ENCODE measurements at places on chromosomes 2 and 18.

DNA sequence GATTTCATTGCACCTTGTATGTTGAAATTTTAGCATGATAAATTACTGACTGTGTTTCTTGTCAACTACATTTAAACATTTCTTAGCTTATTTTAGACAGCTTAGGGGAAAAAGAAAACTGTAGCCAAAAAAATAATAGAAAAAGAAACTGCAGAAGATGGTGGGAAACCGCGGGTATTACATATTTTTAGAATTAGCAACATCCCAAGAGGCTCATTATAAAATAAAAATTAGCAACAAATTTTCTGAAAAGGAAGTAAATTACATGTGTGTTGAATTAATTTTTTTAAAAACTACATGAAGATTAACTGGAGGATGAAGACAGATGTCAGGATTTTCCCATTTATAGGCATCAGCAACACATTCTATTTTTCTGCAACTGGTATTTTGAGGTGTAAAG lies 4.3 kb downstream of the PELI1 start:
- no peak for DNase-seq

- no peak for DNase-seq
Measured at GRCh38 chr18:43574974-43575373, 297.7 kb upstream of the SYT4 start.

DNA sequence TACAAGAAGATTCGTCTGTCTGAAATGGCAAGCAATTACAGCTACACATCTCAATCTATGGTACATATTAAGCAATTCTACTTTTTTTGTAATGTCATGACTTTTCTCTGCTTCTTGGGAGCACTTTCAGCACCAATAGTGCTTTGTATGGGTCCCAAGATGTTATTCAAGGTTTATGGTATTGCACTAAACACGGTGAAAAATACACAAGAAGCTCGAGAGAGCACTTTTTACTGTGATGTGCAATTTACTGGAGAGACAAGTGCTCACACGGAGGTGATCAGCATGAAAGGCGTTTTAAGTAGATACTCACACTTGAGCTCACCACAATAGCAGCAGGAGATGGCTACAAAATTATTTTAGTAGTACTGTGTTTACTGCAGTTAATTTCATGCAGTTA lies 783.6 kb downstream of the CBLN2 start:
- DNase-seq: no peak

- no peak for DNase-seq
Measured at GRCh38 chr2:170895023-170895757, 33.9 kb upstream of the GORASP2 start.

DNA sequence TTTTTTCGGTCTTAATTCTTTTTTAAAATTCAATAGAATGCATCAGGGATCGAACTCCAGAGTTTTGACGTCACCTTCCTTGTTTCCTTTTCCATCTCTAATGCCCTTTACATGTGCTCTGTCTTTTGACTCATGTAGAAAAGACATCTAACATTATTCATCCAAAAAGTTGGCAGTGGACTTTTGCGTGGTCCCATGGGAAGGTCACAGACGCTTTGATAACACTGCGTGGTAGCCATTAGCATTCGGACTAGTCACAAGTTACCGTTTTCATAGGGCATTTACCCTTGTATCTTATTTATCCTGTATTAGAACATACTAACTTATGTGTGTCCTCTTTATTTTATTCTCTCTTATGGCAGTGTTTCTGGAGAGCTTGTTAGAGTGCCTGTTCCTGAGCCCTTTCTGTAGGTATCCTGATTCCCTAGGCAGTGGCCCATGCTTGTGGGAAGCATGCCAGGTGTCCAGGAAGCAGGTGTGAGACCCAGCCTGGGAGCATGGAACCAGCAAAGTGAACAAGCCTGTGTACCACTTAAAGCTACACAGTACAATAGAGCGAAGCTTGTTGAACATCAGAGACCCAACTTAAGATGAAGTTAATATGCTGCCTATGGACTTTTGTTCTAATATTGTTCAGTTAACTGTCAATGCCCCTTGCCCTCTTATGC lies 73.6 kb upstream of the RBM44 start:
- no peak for DNase-seq

DNA sequence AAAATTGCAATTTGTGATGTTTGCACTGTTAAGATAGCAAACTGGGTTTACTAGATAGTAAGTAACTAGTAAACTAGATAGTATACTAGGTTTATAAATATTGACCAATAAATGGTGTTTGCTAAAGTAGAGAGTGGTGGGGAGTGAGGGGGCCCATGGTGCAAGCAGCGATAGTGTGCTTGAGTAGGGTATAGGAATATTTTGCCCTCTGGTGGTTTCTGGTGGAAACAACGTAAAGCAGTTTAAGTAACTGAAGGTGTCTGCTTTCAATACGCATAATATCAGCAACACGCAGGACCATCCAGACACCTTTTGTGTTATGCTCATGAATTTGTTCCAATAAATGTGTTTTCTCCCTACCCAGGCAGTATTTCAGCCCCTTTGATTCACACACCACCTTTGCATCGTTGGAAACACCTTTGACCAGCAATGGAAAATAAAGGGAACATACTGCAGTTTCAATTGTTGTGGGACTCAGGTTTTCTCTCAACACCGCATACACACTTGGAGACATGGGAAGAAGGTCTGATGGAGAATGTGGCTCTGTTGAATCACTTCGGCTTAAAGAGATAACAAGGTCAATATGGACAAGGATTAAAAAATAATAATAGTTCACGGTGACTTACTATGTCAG lies 16.7 kb upstream of the STAT1 start:
- DNase-seq: no peak

DNA sequence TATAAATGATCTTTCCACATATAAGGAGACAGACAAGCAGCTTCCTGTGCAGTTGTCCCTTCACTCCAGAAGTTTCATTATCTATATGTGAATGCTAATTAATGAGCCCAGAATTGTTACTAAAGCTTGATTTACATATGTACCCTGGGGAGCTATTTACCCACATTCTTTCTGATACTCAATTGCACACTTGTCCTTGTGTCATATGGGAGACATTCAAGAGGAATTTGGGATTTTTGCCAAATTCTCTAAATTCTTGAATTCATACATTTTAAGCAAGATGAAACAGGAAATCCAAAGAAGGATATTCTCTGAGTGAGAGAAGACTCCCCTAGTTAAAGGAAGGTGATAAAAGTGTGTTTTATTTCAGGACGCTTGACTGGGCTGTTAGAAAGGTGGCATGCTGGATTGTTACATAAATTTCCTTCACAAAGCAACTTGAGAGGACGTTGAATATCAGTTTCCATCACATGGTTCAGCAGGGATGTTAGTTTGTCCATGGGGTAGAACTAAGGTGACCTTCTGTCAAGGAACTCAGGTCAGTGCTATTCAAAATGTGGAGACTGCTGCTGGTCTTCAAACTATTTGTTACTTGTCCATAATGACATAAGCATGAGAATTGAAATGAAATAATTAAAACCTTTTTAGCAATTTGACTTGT lies 368.2 kb downstream of the IRS1 start:
- DNase-seq: no peak

GRCh38 chr18:48321121-48321520 lies 88.1 kb downstream of the ZBTB7C start:
- DNase-seq: no peak

DNA sequence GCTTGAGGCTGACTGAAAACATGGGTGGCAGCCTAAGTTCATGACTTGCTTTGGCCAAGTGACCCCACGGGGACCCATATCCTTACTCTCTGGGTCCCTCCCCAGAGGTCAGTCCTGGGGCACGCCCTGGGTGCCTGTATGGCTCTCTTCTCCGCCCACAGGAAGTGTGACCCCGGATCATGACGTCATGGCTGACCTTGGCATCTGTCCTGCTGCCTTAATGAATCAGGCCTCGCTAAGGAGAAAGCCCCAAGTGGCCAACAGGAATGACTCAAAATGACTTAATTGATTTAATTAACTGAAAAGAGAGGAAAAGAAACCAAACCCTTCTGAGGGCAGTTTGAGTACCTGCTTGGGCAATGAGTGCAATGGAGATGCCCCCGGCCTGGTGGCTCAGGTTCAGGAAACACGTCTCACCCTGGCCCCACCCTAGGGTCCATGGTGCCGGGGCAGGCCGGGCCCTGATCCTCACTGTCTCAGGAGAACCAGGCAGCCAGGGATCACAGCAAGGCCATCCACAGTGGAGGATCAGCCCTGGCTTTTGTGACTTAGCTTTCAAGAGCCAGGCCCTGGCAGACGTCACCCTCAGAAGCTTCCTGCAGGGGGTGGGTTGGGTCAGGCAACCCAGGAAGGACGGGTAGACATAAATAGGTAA lies 112.0 kb downstream of the CYP26B1 start:
- no peak for DNase-seq

DNA sequence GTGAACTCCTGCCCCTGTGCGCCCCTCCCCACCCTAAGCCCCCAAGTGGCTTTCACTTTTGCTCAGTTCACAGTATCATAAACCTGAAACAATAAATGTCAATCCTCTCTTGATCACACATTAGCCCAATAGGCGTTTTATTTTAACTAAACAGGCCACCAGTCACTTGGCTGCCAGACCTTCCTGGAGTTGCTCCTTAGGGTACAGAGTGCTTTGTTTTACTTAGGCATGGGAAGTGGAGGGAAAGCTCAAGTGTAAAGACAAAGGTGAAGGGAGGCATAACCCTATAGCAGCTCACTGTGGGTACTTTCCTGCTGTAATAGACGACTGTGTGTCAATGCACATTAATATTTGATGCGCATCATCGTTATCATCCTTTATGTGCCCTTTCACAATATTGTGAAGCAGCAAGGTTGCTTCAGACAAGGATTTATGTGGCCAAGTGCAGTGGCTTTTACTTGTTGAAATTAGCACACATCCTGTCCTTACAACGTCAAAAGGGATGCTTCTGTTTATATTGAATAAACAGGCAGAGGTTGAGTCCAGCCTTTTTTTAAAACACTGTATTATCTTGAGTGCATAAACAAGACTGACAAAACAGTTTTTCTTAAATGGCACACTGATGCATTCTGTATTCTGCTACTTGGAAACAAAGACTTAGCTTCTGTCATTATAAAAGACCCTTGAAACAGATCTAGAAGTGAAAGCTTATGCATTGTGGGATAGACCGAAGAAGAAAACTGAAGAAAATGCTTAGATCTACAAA lies 168.5 kb downstream of the TMEFF2 start:
- DNase-seq: peak; percentile 24

GRCh38 chr2:1972422-1972821 lies 228.1 kb upstream of the PXDN start:
- peak; percentile 69 for DNase-seq

DNA sequence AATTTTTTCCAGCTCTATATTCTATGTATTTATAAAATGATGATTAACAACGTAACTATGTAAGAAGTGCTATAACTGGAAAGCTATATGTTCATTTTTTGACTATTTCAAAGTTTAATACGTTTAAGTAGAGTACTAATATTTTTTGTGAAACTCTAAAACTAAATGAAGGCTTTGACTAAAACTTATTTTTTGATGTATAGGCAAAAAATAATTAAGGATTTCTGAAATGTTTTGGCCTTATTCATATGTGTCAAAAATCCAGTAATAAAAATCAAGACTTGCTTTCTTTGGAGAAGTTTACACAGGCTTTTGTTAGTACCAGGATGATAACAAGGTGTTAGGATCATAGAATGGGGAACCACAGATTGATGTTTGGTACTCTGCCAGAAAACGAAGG lies 58.2 kb upstream of the ZEB2 start:
- DNase-seq: no peak

DNA sequence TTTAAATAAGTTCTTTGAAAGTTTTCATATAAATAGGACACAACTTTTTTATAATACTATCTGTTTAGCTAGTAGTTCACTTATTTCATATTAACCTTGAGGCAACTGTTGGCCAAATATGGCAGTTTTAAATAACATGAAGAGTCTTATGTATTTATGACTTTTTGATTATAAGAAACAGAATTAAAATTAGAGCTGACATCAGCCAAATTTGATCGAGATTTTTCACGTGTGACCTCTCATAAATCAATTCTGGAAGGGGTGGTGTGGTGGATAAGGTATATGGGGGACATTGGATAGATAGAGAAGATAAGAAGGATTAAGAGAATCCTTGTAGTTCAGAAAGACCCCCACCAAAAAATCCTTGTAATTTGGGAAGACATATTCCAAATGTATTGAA lies 776.6 kb downstream of the LRRTM4 start:
- no peak for DNase-seq

GRCh38 chr2:56464613-56465012 lies 280.8 kb downstream of the CCDC85A start:
- no peak for DNase-seq

DNA sequence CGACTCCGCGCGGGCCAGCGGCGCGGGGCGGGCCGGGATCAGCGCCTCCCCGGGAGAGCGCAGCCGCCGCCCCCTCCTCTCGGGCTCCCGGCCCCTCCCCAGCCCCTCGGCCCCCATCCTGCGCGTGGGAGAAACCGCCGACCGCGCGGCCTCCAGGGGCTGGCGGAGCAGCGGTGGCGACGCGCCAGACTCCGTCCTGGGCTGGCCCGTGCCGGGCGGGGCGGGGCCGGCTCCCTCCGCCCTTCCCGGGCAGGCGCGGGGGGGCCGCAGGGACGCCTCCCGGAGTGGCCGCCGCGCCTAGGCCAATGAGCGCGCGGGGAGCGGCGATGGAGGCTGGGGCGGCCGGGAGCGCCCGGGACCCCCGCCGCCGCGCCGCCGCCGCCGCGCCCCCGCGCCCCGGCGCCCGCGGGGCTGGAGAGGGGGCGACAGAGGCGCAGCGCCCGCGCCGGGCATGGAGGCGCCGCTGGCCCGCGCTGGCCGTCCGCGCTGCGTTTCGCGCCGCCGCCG lies 49.1 kb downstream of the KCNIP3 start:
- no peak for DNase-seq

DNA sequence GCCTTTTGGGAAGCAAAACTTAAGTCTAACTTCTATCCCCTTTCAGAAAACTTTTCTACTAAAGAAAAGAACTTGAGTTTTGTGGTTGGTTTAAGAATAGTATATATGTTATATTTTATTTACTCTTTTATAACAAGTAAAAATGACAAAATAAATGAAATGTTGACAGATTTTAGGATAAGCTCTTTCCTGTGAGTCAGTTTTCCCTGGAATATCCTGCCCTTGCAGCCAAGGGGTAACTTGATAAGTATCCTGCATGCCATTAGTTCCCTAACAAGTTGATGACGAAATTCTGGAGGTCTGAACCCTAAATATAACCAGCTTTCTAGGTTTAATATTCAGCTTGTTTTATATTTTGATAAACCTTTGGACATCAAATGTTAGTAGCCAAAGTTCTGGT lies 7.3 kb upstream of the HTR2B start:
- DNase-seq: no peak

GRCh38 chr2:239818086-239818485 lies 207.1 kb downstream of the NDUFA10 start:
- DNase-seq: no peak

DNA sequence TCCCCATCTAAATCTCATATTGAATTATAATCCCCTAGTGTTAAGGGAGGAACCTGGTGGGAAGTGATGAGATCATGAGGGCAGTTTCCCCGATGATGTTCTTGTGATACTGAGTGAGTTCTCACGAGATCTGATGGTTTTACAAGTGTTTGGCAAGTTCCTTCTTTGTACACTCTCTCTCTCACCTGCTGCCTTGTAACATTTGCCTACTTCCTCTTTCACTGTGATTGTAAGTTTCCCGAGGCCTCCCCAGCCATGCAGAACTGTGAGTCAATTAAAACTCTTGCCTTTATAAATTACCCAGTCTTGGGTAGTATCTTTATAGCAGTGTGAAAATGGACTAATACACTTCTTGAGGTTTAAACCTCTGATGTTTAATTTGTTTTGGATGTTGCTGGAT lies 177.5 kb downstream of the CD8B2 start:
- no peak for DNase-seq

Measured in muscle of arm (tissue), 14 donors.